Epithelial cell of proximal tubule (primary cell): ENCODE measurements at places on chromosomes 2 and 18. TPM values are rescaled to one million over a fixed set of nuclear protein-coding genes. Genes with fewer than 3 reads are reported as not detected.

The ARHGEF33 gene
- under 0.01 and 0.22 TPM in 2 replicates for total RNA-seq

The LONRF2 gene
- total RNA-seq = 0.43 and 1.3 TPM in 2 replicates

The NFU1 gene
- total RNA-seq = 32.1 and 54.1 TPM in 2 replicates

The TTC21B gene
- total RNA-seq = 8.3 and 9.1 TPM in 2 replicates

The GBX2 gene
- 3.3 and 4.8 TPM in 2 replicates for total RNA-seq

The PJVK gene
- 0.58 and 0.65 TPM in 2 replicates for total RNA-seq

The MOCOS gene
- total RNA-seq = 5.7 and 14.8 TPM in 2 replicates

The NDUFB3 gene
- 85.2 and 138 TPM in 2 replicates for total RNA-seq

The NGEF gene
- total RNA-seq = 4.2 and 8.6 TPM in 2 replicates

DNA sequence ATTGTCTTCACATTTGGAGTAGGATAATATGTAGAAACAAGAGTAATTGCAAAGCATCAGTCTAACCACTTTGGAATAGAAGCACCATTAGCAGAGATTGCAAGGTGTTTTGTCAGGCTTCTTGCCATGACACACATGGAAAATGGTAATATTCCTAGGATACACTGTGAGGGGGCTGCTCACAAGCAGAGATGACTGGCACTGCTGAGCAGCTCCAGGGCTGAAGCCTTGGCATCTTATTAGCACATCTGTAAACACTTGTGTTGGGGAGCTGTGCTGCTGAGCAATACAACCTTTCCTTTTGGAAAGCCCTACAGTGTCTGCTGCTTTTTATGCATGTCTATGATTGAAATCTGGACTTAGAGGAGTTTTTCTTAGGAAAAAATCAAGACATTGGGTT is 602.2 kb downstream of the XIRP2 start:
- DNase-seq = no peak

DNA sequence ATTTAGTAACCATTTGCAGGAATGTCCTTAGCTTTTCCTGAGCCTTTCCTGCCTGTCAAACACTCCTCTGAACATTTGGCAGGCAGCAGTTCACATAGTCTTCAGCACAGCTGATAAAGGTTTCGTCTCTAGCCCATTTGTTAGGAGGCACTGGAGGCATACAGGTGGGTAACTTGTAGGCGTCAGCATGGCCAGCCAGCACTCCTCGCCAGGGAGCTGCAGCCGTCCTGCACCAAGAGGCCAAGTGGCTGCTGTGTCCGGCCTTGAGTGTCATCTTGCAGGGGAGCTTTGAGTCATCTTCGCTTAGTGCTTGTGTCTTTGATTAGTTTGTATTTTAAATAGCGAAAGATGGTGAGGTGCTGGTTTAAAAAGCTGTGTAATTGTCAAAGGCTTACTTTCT is 120.3 kb upstream of the NFATC1 start:
- no peak for DNase-seq

DNA sequence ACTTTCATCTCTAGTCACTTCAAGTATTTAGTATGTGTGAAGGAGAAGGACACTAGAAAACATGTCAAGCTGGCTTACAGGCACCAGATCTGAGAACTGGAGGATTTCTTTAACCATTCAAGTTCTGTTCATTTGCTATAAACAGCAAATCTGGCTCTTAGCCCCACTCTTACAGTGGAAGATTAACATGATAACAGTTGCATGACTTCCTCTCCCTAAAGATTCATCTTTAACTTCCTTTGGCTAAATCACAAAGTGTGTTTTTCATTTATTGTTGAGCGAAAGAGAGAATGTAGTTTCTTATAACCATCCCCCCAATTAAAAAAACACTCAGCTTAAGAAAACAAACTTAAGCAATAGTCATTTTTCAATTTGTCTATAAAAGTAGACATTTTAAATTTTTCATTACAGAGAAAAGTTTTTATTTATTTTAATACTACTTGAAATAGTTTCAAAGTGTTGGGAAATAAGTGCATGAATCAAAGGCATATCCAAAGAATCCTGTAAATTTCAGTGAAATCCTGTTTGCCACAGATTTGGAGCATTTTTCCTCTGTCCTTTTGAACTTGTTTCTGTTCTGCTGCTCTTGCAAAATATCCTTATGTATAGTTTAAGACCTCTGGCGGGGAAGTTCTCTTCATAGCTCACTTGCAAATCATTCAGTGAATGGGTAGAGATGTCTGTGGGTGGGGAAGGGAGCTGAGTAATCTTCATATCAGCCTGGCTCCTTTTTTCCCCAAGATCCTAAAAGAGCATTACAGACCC is 241.0 kb upstream of the RBBP8 start:
- DNase-seq = no peak

DNA sequence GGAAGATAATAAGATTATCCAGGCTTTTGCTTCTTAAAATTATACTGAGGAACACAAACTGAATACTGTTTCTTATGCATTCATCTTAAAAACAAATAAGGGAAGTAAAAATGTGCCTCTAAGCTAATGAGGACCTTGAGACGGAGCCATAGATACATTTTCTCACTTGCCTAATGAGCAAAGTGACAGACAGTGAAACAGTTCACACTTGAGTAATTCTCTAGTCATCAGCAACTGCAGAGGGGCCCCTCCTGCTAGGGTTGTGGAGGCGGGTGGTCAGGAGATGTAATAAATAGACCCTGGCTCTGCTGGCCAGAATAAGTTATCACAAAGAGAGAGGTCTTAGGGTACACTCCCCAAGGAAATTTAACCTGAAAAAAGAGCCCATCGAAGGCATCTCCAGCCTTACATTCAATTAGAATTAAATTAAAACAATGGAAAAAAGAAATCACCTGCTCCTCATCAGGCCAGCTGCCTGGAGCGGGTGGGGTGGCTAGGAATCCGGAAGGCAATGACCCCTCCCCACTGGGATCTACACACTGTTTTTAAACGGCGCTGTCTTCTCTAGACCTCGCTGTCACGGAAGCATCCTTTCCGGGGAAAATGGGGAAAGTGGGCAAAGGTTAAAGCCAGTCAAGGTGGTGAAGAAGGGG is 32.6 kb upstream of the INSIG2 start:
- DNase-seq = no peak

DNA sequence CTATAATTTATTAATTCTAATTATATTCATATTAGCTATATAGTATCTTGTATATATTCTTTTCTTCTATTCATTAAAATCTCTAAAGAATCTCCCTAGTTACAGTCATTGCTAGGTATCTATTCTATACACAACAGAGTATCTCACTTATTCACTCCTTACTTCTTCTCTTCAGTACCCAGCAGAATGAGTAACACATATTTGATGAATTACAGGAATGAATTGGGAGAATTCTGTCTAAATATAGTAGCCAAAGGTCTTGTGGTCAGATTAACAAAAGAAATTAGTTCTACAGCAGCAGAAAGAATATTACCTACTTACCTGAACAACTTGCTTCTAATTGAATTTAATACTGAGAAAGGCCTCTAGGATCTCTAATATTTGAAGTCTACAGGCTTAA is 758.0 kb upstream of the ZEB2 start:
- DNase-seq = peak; percentile 18

GRCh38 chr2:9883897-9884296 is 40.6 kb downstream of the TAF1B start:
- DNase-seq = no peak

- DNase-seq = no peak
Measured at GRCh38 chr2:71926089-71926447, 221.6 kb downstream of the CYP26B1 start.

DNA sequence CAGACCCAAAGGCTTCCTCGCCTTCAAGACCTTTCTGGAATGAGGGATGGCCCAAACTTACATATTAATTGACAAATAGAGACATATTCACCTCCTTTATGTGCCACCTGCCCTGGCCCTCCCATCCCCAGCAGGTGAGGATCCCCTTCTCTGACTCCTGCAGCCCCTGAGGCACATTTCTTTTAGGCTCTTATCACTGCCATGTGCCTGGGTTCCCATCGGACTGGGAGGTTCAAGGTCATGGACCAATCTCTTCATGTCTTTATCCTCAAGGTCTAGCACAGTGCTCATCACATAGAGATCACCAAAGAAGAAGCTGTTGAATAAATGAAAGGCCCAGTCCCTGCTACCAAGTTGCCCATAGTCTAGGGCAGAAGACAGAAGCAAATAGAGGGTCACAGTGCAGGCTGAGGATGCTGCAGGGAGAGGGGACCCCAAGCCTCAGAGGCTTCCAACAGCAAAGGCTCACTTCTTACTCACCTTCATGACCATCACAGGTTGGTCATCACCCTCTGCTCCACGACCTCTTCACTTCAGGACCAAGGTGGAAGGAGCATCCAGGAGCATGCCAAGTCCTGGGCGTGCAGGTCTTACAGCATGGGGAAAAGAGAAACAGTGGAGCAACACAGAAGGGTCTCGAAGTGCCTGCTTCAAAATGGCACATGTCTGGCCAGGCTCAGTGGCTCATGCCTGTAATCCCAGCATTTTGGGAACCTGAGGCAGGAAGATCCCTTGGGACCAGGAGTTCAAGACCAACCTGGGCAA is 193.9 kb downstream of the SMAD2 start:
- no peak for DNase-seq

DNA sequence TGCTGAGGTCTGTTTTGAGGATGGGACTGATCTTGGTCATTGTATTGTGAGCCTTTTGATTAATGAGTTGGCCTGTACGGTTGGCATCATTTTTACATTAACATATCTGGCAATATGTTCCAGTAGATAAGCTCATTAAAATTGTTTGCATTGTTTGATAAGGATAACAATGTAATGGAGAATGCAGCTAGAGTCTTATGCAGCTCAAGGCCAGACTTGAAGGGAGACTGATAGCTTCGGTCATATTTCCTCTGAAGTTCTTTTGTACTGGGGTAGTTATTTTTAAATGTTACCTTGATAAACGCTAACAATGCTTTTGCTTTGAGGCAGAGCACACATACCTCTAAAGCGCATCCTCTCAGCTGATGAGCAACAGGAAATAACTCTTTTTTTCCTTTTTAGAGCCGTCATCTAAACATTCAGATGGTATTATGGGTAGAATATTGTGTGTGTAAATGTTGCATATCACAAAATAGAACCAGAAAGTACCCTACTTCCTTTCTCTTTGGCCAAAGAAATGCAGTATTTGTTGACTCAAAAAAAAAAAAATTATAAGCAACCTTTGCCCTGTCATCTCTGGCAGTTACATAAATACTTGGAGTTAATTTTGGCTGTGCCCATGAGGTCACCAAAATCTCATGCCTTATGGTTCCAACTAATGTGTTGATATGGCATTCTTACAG is 1.3 kb downstream of the MAPRE2 start:
- DNase-seq = no peak

DNA sequence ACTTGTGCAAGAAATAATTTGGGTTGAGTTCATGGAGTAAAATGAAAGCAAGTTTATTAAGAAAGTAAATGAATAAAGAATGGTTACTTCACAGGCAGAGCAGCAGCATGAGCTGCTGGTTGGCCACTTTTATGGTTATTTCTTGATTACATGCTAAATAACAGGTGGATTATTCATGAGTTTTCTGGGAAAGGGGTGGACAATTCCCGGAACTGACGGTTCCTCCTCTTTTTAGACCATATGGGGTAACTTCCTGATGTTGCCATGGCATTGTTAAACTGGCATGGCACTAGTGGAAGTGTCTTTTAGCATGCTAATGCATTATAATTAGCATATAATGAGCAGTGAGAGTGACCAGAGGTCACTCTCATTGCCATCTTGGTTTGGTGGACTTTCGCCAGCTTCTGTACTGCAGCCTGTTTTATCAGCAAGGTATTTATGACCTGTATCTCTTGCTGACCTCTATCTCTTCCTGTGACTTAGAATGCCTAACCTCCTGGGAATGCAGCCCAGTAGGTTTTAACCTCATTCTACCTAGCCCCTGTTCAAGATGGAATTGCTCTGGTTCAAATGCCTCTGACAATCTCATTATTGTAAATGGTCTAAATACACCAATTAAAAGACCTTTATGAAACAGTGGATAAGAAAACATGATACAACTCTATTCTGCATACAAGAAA is 114.1 kb upstream of the FIGN start:
- DNase-seq = no peak

- no peak for DNase-seq
Measured at GRCh38 chr2:216222650-216223352, 113.7 kb downstream of the XRCC5 start.

- no peak for DNase-seq
Measured at GRCh38 chr2:221380062-221380461, 192.0 kb downstream of the EPHA4 start.

- no peak for DNase-seq
Measured at GRCh38 chr2:24745825-24746224, 47.4 kb downstream of the PTRHD1 start.

- no peak for DNase-seq
Measured at GRCh38 chr2:113126845-113127645, at the start of gene IL1RN. TSS of gene IL1RN (plus strand) at chr2:113127598. CDS start at chr2:113127625, 27 bp downstream.

- DNase-seq = peak; percentile 73
Measured at GRCh38 chr18:23032030-23032582, 99.0 kb downstream of the RBBP8 start.

- no peak for DNase-seq
Measured at GRCh38 chr18:23059541-23060465, 75.5 kb upstream of the CABLES1 start.

GRCh38 chr2:216307496-216307895 is 64.8 kb downstream of the MARCHF4 start:
- DNase-seq = no peak

DNA sequence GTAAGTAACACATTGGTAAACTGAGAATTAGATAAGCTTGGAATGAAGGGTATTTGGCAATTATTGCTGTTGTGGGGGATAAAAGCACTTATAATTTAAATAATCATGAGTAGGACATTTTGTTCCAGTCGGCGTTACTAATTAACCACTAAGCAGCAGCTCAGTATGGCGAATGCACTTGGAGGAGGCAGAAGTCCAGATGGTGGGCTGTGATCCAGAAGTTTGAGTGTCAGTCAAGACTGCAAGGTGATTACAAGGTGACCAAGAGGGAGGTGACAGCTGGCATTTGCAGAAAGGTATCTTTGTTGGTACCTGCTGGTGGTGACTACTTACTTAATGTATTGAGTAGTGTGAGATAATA is 643.6 kb upstream of the FAM98A start:
- no peak for DNase-seq

DNA sequence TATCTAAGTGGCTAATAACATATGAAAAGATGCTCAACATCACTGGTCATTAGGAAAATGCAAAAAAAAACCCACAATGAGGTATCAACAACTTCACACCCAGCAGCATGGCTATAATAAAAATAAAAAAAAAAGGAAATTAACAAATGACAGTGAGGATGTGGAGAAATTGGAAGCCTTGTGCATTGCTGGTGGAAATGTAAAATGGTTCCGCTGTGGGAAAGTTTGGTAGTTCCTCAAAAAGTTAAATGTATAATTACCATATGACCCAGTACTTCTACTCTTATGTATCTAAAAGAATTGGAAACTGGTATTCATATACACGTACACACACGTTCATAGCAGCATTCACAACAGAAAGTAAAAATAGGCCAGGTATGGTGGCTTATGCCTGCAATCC is 15.5 kb upstream of the CACNB4 start:
- DNase-seq = no peak

GRCh38 chr2:207137596-207138337 is 28.0 kb downstream of the KLF7 start:
- DNase-seq = no peak

- DNase-seq = no peak
Measured at GRCh38 chr2:42929546-42930024, 137.2 kb upstream of the HAAO start.

- DNase-seq = no peak
Measured at GRCh38 chr2:5539282-5540165, 152.7 kb upstream of the SOX11 start.
